ENCODE measurements at places on chromosomes 16 and 17.

- DNase-seq, result no peak
These were observed 1109.2 kb upstream of the CDH8 start for GRCh38 chr16:63145411-63145810.

GRCh38 chr17:67575325-67575724 is 142.4 kb upstream of the NOL11 start:
- DNase-seq, result no peak

- no peak for DNase-seq
These were observed 2.4 kb downstream of the JPT1 start for GRCh38 chr17:75151930-75152329.

DNA sequence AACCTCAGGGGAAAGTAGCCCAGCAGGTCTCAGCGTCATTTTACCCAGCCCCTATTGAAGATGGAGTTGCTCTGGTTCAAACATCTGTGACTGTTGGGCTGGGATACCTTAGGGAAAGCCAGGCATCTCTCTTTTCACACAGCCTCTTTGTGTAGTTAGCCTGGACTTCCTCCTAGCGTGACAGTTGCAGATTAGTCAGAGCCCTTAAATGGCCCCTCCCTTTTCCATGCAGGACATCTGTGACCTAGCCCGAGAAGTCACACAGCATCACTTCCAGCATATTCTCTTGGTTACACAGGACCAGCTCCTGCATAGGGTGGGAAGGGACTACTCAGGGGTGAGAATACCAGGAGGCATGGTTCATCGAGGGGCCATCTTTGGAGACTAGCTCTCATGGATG is 375.0 kb upstream of the RBFOX1 start:
- DNase-seq, result no peak

DNA sequence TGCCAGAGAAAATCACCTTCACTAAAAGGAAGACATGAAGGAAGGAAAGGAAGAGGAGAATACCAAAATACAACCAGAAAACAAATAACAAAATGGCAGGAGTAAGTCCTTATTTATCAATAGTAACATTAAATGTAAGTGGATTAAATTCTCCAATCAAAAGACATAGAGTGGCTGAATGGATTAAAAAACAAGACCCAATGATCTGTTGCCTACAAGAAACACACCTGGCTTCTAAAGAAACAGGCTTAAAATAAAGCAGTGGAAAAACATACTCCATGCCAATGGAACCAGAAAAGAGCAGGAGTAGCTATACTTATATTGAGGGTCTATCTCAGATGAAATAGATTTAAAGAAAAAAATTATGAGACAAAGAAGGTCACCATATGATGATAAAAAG is 86.4 kb upstream of the METRNL start:
- DNase-seq, result no peak

DNA sequence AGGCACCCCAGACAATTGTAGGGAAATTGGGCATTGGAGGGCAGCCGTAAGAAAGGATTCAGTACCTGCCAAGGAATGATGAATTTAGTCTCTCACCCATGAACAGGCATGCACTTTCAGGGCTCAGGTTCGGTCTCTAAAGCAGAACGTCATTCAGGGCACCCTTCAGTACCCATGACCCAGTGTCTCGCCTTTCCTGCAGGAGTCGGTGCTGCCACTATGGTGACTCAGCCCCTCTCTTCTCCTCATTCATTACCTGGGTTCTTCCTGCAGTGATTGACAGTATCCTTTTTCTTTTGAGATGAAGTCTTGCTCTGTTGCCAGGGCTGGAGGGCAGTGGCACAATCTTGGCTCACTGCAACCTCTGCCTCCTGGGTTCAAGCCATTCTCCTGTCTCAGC is 8.4 kb downstream of the SOST start:
- no peak for DNase-seq

DNA sequence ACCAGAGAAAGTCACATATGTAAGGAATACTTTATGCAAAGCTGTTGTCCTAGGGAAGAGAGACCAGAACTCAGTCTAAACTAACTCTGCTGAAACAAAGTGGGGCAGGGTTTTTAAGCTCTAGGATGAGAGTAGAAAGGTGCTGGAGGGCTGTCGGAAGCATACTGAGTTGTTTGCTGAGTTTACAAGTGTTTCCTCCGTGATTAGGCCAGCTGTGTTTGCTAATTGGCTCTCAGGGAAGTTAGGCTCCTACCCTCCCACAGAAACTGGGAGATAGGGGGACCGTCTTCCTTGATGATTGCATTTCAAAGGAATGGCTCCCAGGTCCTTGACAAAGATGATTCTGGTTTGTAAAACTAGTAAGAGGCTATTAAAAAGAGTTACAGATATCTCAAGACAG is 24.4 kb upstream of the CRYM start:
- DNase-seq, result no peak

DNA sequence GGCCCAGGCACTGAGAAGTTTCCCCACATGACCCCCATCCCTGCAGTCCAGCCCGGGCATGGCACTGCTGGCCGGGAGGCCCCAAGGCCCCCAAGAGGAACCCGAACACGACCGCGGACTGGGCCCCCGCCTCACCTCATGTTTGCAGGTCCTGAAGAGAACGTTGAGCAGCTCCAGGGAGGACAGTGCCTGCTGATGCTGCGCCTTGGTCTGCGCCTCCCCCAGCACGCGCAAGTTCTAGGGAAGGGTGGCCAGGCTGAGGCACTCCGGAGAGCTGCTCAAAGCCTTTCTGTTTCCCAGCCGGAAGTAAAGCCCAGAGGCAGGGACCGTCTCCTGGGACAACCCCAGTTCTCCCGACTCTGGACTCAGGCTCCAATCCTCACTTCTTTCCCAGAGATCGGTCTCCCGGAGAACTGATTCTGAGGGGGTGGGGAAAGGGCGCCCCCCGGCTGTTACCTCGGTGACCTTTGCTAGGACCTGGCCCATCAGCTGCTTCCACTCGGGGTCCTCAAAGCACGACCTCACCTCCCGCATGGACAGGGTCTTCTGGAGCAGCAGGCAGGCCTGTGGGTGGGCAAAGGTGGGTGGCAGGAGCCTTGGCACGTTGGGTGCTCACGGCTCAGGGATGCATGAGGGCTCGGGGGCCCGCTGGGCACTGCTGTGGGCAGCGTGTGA is 13.7 kb downstream of the MYBBP1A start:
- DNase-seq, result no peak

DNA sequence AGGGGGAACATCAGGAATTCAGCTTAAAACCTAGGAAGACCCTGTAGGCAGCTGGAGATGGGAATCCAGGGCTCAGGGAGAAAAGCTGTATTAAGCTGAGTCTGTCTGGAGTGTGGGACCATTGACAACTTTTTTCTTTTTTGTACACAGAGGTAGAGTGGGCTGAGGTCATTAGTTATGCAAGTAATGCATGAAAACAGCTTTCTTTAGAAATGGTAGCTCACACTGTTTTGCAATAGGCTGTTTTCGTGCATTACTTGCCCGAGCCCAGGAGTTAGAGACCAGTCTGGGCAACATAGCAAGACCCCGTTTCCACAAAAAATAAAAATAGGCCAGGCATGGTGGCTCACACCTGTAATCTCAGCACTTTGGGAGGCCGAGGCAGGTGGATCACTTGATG is 46.5 kb downstream of the KATNIP start:
- no peak for DNase-seq

DNA sequence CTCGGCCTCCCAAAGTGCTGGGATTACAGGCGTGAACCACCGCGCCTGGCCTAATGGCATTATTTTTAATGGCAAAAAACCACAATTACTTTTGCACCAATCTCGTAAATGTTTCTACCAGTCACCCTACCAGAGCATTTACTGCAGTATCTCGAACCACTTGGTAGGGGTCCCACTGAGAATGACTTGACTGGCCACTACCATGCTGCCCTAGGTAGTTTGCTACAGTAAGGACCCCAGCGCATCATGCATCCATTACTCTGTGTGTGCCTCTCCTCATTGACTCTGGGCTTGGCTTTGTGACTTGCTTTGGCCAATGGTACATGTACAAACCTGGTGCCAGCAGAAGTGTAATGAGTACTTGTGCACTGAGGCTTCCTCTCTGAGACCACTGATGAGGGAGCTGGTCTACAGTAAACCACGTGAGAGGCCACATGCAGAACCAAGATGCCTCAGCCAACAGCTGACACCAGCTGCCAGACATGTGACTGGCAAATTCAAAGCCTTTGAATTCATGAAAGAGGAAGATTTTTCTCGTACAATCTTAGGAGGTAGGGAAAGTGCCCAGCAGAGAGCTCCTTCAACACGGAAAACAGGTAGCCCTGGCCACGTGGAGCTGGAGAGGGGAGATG is 421.7 kb upstream of the C16orf82 start:
- DNase-seq, result no peak

DNA sequence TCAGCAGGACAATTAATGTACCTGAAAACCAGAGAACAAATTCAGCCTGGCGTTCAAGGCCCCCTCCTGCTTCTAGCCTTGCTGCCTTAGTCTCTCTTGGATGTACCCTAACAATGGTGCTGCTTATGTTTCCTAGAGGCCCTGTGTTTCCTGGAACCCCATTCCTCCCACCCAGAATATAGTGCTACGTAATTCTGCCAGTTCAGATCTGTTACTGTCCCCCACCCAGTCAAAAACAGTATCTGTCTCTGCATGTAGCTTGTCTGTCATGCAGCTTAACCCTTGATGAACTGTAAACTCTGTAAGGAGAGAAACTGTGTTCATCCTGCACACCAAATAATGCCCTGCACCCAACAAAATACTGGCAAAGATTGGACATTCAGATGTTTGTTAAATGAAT is 6.8 kb downstream of the MRTFB start:
- no peak for DNase-seq

GRCh38 chr16:84049403-84050060 is 6.9 kb upstream of the SLC38A8 start:
- DNase-seq, result no peak

DNA sequence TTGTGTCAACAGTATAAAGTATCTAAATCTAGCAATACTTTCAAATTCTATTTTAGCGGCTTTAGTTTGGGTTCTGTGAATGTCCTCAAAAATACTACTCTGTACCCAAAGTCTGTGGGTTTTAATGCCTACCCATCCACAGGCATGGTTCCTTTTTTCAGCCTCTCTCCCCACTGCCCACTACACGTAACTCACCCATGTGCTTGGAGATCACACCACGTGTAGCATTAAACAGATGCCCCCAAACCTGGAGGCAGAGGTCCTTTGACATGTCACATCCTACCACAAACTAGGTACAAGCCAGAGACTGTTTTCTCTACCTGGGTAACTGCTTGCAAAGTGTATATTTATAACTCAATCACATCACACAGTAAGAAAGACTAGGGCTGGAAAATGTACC is 5.4 kb downstream of the DYNC1LI2 start:
- no peak for DNase-seq
